T-helper 17 cell (primary cell): ENCODE measurements at places on chromosomes 12 and 14.
A peak's percentile ranks its signal among the peaks of the same experiment; 100 is the strongest.

DNA sequence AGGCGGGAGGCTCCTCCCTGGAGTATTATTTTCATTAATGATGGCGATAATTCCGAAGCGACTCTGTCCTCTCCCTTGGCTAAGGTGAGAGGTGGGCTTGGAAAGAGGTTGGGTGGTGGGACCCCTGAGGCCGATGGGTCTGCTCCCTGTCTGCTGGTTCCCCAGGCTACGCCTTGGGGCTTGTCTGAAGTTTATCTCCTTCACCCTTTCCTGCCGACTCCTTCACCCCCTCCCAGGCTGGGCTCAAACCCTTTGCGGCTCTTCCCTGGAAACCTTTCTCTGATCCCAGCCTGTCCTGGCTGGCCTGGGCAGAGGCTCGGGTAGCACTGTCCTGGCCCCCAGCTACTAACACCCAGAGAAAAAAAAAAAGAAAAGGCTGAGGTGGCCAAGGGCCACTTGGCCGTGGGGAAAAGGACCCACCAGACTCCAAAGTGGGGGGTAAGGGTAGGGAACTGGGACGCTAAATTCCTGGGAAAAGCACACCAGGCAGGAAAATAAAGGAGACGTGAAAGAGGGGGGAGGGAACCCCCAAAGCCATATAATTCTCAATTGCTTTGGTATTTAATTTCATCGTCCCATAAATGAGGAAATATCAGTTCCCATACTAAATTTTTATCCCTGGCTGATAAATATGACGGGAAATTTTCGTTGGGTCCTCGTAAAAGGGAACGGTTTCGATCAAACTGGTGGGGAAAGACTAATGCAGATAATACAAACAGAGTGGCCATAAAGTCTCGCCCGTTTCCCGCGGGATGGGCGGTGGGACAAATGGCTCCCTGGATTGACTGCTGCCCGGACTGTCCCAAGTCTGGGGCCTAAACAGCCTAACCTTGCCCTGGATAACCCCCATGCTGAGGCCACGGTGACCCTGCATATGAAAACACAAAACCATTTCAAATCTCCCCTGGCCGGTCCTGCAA is 2.0 kb upstream of the HOXC10 start:
- DNase-seq = no peak

DNA sequence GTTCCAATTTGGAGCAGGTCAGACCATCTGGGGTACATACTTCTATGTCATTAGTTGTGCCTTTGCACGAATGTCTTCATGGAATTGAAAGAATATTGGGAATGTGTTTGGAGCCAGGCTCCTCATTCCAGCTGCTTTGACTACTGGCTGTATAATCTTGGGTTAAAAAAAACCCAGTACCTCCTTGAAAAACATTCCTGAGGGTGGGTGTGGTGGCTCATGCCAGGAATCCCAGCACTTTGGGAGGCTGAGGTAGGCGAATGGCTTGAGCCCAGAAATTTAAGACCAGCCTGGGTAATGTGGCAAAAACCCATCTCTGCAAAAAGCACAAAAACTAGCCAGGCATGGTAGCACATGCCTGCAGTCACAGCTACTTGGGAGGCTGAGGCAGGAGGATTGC is 125.6 kb downstream of the TTC8 start:
- DNase-seq = no peak

DNA sequence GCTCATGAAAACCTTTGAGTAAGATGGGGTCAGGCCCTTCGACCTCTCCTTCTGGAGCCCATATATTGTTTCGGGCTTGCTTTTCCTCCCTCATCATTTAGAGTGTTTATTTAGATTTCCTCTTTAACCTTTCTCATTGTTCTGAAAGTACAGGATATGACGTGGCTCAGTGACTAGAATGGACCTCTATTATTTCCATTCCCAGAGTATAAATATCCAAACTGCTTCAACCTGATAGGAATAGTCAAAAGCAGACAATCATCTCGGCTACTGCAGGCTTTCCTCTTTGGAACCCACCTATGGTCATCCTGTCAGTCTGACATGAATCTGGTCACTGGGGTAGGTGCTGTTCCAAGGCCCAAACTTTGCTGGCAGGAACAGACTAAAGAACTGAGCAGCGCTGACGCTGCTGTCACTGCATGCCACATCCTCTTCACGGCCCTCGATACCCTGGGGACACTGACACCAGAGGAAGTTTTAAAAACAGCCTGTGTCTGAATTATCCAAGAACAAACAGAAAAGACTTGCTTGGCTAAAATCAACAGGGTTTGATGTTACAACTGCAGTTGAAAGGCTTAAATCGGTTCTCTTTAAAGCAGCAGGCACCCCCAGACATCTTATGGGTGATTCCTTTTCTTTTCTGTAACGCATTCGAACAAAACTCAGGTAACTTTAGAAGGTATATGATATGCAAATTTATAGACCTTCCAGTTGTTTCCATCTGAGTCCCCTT is 5.0 kb upstream of the DDX47 start:
- peak; percentile 26 for DNase-seq

- DNase-seq = no peak
These were observed 12.8 kb downstream of the CLSTN3 start for GRCh38 chr12:7142809-7143465.

- DNase-seq = no peak
These were observed 44.3 kb upstream of the TRAF3 start for GRCh38 chr14:102732924-102733323.
